Heart right ventricle (tissue), 16 donors: ENCODE measurements at places on chromosomes 16 and 17. TPM values are rescaled to one million over a fixed set of nuclear protein-coding genes. Genes with fewer than 3 reads are reported as not detected.
A peak's percentile ranks its signal among the peaks of the same experiment; 100 is the strongest.

The GFAP gene
- 2.1 TPM for polyA plus RNA-seq

The PIGW gene
- 5.1 TPM for polyA plus RNA-seq

GRCh38 chr17:6756425-6757031 is 682 bp downstream of the XAF1 start:
- DNase-seq, result no peak

- peak; percentile 71 for DNase-seq
Measured at GRCh38 chr17:75511610-75512575, 3.4 kb downstream of the CASKIN2 start.

DNA sequence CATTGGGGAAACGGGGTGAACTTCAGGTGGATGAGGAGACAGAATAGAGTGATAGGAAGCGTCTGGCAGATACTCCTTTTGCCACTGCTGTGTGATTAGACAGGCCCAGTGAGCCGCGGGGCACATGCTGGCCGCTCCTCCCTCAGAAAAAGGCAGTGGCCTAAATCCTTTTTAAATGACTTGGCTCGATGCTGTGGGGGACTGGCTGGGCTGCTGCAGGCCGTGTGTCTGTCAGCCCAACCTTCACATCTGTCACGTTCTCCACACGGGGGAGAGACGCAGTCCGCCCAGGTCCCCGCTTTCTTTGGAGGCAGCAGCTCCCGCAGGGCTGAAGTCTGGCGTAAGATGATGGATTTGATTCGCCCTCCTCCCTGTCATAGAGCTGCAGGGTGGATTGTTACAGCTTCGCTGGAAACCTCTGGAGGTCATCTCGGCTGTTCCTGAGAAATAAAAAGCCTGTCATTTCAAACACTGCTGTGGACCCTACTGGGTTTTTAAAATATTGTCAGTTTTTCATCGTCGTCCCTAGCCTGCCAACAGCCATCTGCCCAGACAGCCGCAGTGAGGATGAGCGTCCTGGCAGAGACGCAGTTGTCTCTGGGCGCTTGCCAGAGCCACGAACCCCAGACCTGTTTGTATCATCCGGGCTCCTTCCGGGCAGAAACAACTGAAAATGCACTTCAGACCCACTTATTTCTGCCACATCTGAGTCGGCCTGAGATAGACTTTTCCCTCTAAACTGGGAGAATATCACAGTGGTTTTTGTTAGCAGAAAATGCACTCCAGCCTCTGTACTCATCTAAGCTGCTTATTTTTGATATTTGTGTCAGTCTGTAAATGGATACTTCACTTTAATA is 7.0 kb upstream of the TMEM235 start:
- DNase-seq, result no peak

DNA sequence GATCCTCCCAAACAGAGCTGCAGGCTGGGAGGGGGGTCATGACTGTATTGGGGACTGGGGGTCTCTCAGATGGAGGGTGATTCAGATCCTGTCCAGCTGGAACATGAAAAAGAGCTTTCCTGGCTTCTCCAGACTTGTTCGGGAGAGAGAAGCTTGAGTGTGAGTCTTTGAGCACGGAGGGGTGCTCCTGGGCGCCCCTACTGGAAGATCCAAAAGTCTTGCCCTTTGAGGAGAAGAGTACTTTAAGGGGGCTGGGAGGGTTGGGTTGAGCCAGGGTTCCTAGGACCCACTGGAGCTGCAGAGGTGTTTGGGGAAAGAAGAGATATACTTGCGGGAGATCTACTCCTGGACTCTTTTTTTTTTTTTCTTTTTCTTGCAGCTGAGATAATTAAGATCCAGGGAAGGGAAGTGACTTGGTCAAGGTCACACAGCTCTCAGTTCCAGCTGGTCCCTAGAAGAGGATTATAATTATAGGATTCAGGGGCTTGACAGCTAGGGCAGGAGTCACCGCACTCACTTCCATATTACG is 8.4 kb downstream of the RARA start:
- DNase-seq, result no peak

- no peak for DNase-seq
Measured at GRCh38 chr16:19588661-19589060, 33.2 kb downstream of the VPS35L start.

DNA sequence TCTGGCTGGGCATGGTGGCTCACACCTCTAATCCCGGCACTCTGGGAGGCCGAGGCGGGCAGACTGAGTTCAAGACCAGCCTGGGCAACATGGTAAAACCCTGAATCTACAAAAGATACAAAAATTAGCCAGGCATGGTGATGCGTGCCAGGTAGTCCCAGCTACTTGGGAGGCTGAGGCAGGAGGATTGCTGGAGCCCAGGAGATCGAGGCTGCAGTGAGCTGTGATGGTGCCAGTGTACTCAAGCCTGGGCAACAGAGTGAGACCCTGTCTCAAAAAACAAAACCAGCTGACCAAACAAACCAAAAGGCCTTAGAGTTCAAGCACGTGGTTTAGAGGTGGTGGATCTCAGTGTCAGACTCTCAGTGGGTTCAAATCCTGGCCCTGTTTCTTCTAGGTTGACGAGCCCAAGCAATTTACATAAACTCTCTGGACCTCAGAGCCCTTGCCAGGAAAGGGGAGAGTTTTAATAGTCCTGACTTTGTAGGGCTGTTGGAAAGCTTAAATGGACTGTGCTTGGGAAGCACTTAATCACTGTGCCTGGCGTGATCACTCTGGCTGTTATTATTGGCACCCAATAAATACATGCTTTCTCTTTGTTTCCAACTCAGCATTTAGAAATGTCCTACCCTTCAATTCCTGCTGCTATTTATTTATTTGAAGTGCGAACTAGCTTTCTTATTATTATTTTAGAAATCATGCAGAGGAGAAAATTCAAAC is 44.7 kb downstream of the ABCC1 start:
- DNase-seq, result no peak

The MMP28 gene
- polyA plus RNA-seq, result 7.4 TPM

GRCh38 chr17:35315283-35315682 is 58.1 kb downstream of the SLFN11 start:
- DNase-seq, result peak; percentile 63

GRCh38 chr16:11076259-11077018 is 132.1 kb downstream of the CLEC16A start:
- no peak for DNase-seq

- DNase-seq, result no peak
Measured at GRCh38 chr17:64571746-64572145, 65.0 kb downstream of the CEP95 start.

- no peak for DNase-seq
Measured at GRCh38 chr16:20944861-20945574, 44.4 kb downstream of the LYRM1 start.

GRCh38 chr17:78897664-78898047 is 5.3 kb downstream of the CEP295NL start:
- no peak for DNase-seq

GRCh38 chr16:65105171-65105570 is 16.7 kb downstream of the CDH11 start:
- no peak for DNase-seq

The PLCG2 gene
- polyA plus RNA-seq, result 2.4 TPM

DNA sequence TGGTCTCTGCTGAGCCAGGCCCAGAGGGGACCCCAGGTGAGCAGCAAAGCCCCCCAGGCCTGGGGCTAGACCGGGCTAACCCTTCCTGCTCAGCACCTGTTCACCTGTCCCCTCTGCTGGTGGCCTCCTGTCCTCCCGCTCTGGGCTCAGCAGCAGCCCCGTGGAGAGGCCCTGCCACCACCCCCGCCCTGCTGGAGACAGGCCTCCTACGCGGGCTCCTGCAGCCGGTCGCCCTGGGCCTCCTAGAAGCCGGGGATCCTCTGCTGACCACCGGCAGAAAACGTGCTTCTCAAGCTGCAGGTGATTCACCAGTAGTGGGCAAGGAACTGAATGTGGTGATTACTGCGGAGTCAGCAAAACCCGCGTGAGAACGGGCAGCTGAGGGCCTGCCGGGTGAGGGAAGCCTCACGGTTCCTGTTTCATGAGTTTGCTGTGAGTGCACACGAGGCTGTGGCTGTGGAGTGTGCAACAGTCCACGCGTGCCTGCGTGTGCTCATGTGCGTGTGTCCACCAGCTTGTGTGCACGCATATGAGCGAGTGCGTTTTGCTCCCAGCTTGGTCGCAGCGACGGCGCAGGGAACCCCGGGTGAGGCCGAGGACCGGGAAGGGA is 792 bp downstream of the SECTM1 start:
- no peak for DNase-seq

- DNase-seq, result peak; percentile 55
Measured at GRCh38 chr16:75099738-75100602, 16.6 kb downstream of the LDHD start.

The RPH3AL gene
- polyA plus RNA-seq, result 6.4 TPM

DNA sequence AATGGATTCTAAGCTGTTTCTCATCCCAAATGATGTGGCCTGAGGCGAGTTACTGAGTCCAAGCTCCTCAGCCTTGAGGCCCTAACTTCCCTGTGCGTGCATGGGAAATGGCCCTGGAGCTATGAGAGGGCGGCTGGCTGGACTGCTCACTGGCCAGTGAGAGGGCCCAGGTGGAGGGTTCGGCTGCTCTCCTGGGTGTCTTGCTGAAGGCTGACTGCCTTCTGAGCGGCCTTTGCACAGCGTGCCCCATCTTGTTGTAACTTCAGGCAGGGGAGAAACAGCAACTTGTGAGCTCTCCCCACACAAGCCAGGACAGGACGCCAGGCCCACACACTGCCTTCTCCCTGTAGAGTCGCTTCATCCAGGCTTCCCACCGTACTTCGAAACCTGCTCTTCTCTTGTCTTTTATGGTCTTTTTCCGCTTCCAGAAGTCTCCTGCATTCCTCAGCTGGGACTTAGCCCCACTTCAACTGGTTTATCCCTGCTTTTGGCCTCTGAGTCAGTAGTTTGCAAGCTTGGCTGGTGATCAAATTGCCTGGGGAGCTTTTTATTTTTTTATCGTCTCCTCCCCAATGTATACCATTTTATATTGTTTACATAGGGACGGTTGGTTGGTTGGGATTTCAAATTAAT is 13.3 kb downstream of the CDH3 start:
- no peak for DNase-seq

The PRSS22 gene
- not detected for polyA plus RNA-seq

GRCh38 chr17:78738698-78739097 is 43.4 kb downstream of the CYTH1 start:
- no peak for DNase-seq

- no peak for DNase-seq
Measured at GRCh38 chr16:85090181-85090580, 22.1 kb downstream of the CIBAR2 start.

GRCh38 chr17:80872001-80872500 is 119.6 kb upstream of the CHMP6 start:
- DNase-seq, result peak; percentile 55

DNA sequence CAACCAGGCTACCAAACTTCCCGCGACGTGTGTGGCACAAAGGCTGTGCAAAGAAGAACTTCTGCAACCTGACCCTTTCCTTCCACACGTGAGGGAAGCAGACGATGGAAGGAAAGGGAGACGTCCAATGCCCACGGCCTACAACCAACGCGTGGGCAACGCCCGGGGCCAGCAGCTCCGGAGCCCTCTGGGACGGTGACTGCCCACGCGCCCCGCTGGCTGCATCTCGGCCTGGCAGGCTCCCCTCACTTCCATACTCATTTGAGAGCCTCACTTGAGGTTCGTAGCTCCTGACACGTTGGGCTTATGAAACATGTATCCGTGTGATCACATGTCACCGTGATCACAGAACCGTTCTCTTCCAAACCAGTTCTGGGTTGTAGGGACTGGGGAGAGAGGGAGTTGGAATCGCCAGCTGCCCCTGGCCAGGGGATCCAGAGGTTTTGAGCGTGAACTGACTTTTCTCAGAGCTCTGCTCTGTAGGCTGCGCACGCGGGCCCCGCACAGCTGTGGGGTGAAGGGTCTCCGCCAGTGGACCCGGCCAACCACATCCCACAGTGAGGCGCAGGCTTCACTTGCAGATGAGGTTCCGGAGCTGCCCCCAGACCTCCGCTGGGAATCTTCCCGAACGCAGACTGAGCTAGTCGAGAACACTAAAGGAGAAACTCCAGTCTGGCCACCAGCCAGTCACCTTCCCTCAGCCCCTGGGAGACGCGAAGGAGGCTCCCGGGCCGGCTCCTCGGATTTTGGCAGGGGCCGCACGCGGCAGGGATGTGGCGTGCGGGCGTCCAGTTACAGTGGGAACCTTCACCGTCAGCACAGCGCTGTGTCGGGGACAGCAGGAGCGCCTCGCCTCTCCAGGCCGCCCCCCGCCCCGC is 1.0 kb downstream of the LMF1 start:
- peak; percentile 40 for DNase-seq

The JPH3 gene
- not detected for polyA plus RNA-seq

- no peak for DNase-seq
Measured at GRCh38 chr17:78057113-78057740, 71.3 kb downstream of the TMC6 start.

GRCh38 chr17:69634844-69635243 is 220.3 kb downstream of the MAP2K6 start:
- DNase-seq, result no peak

- DNase-seq, result no peak
Measured at GRCh38 chr17:2780256-2780655, 16.0 kb upstream of the RAP1GAP2 start.

DNA sequence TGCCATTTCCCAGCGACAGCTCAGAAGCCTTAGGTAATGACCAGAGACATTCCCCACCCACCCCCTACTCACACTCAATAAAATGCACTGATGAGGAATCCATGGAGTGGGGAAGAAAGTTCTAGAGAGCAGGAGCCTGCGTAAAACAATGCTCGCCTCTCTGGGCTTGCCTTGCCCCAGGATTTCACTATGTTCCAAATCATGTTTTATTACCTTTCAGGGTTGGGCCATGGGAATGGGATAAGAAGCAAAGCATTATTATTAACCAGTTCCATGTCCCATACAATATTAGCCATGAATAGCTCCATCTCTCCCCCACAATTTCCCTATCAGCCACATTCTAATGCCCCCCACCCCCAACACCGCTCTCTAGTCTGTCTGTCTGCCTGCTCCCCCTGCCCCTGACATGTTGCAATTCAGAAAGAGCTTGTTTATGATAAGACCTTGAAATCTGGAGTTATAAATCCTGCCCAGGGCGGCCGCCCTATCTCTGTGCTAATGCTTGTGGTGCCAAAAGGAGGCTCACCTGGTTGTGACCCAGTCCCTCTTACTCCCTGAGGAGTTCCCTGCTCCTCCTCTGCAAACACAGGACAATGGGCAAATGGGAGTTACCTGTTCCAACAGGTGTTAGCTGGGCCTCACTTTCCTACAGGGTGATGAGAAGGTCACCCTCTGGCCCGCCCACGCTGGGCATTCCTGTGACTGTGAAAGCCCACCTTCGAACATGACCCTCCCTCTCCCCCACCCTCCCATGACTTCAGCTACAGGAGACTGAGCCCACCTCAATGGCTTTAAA is 28.0 kb upstream of the DDX52 start:
- no peak for DNase-seq

The ARHGAP44 gene
- 4.2 TPM for polyA plus RNA-seq

GRCh38 chr17:17028059-17028877 is 14.0 kb upstream of the MPRIP start:
- DNase-seq, result peak; percentile 59

The KIF19 gene
- polyA plus RNA-seq, result 0.29 TPM

The NFATC3 gene
- polyA plus RNA-seq, result 6.3 TPM

GRCh38 chr17:37779554-37779953 is 34.7 kb upstream of the HNF1B start:
- no peak for DNase-seq
